Left colon (tissue), 2 donors: ENCODE measurements at places on chromosomes 16 and 17.

DNA sequence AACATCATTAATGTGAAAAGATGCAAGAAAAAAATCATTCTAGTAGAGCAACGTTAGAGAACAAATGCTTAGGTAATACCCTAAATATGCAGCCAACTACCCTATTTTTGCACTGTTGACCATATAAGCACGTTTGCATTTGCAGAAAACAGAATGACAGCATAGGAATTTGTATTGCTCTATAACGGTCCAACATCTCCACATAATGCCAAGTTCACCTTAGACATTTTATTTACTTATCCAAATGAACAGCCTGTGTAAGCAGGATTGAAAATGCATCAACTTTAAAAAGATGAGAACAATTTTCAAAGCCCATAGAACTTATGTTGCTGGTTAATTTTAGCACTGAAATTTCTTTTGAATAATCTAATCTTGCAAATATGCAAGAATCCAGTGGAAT is 19.1 kb upstream of the RSL1D1 start:
- no peak for DNase-seq

- no peak for DNase-seq
These were observed 47.1 kb downstream of the VMP1 start for GRCh38 chr17:59754552-59754951.

DNA sequence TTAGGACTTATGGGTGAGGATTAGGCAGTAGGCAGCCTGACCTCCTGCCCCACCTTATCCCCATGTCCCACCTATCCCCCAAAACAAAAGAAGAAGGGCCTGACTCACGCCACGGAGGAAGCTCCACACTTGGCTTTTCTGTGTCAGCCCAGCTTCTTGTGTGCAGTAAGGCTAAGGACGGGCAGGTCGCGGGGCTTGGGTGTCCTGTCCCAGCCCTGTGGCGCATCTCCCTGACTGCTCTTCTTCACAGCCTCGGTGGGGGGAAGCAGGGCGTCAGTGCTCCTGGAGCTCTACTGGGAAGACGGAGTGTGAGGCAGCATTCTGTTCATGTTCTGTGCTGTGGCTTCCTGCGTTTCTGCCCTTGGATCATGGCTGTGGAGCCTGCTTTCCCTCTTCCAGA is 34.6 kb upstream of the ALDH3A2 start:
- no peak for DNase-seq

- no peak for DNase-seq
These were observed 41.8 kb upstream of the AMZ2 start for GRCh38 chr17:68205808-68206720.

DNA sequence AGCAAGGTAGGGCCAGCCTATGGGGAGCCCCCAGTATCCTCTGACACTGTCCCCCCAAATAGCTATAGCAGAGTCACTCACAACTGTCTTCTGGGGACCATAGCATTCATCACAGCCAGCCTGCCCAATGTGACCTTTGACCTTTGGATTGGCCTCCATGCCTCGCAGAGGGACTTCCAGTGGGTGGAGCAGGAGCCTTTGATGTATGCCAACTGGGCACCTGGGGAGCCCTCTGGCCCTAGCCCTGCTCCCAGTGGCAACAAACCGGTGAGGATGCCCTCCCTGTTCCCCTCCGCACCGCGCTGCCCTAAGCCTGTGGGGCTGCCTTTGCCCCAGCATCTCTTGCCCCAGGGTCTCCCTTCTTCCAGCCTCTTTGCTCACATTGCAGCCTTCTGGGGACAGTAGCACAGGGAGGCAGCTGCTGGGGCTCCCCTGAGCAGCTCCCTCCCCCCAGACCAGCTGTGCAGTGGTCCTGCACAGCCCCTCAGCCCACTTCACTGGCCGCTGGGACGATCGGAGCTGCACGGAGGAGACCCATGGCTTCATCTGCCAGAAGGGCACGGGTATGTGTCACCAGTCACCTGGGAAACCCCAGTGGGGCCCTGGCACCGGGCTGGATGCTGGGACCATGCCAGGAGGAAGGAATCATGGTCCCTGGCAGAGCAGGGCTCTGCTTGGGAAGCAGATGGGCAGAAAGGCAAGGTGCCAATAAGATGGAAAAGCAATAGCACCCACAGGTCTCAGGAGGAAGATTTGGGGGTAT is 61.1 kb downstream of the MRC2 start:
- no peak for DNase-seq
